ENCODE measurements at places on chromosomes 1 and 21.

GRCh38 chr1:173530795-173531693 is 53.9 kb downstream of the PRDX6 start:
- no peak for DNase-seq

DNA sequence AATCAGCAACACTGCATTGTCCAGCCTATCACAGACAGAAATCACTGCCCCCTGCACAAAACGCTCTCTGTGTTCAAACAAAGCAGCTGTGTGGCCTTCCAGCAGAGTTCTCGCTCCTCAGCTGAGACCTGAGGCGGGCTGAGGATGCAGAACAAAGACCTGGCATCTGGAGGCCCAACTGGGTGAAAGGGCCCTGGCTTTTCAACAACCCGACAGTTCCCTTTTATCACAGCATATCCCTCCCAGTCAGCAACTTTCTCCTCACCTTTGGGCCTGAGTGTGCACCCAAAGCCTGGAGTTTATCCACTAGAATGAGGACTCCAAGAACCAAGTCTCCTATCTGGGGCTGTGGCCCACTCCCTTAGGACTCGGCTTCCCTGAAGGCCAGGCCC is 42.6 kb upstream of the A3GALT2 start:
- no peak for DNase-seq

DNA sequence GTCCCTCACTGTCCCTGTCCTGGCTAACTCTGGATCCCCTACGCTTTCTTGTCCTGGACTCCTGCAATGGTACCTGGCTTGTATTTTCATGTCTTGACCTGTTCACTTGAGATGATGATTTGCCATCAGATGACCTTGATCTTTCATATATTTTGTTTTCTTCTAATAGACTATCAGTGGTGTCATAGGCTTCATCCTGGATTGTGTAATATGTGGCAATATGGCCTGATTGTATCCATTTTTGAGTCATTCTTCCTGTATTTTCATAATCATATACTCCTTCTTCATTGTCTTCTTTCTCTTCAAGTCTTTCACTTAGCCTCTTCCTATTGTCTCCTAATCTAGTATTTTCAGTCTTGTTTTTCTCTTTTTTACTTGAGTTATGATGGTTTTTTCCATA is 11.1 kb downstream of the FLG start:
- DNase-seq = no peak

- no peak for DNase-seq
Observed at GRCh38 chr1:67558449-67559193, 126.4 kb upstream of the GADD45A start.

DNA sequence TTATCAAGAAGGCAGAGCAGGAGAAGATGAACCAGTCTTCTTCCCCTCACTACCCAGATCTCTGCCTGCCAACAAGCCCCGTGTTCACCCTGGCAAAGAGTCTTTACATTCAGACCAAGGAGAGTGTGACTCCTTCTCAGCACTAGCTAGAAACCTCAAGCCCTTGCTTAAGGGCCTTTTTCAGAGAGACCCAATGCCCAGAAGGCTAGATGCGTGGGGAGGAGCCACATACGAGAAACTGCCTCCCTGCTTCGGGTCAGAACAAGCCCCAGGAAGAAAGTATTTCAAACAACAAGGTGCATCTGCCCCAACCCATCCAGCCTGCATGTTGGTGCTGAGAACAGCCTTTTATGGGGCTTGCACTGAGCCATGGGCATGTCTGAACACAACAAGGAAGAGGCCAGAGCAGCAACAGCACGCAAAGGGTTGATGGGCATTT is 152.7 kb upstream of the CAMK1G start:
- DNase-seq = no peak

DNA sequence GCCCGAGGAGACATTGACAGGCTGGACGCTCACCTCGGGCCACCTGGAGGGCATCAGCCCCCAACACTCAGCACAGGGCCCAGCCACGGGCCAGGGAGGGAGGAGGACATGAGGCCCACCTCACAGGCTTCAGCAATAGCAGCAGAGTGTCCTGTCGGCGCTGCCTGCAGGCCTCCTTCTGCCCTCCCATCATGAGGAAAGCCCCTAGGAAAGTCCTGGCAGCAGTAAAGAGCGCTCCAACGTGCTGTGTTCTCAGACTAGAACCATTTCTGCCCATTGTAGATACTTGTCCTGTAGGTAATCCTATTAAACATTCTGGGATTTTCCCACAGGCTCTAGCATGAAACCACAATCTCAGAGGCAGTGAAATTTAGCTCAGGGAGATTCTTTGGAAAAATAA is 62.0 kb upstream of the GALNT2 start:
- DNase-seq = no peak

GRCh38 chr1:3714284-3714741 is 37.9 kb upstream of the CCDC27 start:
- DNase-seq = no peak

DNA sequence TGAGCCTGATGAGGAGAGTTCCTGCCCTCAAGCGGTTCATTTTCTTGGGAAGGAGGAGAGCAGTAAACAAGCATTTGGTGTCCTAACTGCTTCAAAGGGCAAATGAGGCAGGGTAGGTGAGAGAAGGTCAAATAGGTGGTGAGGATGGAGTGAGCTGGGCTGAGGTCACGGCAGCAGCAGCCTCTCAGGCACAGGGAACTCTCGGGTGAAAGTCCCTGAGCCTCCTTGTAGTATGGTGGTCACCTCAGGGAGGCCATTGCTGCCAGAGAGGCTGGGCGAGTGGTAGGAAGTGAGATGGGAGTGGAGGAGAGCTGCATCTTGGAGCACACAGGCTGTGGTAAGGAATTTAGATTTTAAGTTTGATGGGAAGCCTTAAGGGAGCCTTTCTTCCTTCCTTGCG is 4.0 kb downstream of the ADARB1 start:
- no peak for DNase-seq

- DNase-seq = no peak
Observed at GRCh38 chr1:66240491-66241484, 293.2 kb upstream of the SGIP1 start.

GRCh38 chr21:24423546-24423945 is 1183.7 kb downstream of the MRPL39 start:
- DNase-seq = no peak

GRCh38 chr1:179774000-179774399 is 30.9 kb downstream of the FAM163A start:
- no peak for DNase-seq

GRCh38 chr1:9910076-9910422 is at the start of gene CTNNBIP1:
Gene CTNNBIP1 (minus strand): TSS chr1:9910269. CDS start chr1:9872064, 38,205 bp downstream.
- DNase-seq = no peak

GRCh38 chr1:18530587-18531502 is 50.1 kb downstream of the KLHDC7A start:
- DNase-seq = no peak

- no peak for DNase-seq
Observed at GRCh38 chr21:44352253-44352860, 1.1 kb upstream of the TRPM2 start.

DNA sequence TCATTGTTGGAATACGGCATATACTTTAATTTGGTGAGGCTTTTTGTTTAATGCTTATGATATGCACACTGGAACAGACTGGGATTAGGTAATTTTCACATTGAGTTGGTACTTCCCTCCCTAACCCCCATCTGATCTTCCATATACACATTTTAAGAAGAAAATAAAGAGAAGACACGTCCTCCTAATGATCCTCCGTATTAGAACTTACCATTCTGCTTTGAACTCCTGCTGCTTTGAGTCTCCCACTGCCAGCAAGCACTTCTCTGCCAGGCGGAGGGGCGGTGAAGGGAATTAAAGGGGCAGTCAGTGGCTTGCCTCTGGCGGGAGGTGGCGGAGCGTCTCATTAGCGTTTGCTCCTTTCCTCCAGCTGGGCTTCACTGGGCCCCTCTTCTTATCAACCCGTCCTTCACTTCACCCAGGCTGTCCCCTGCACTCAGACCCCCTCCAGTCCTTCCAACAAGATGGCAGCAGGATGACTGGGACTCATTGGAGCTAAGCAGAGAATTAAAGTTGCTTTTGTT is 433.4 kb downstream of the KIF26B start:
- DNase-seq = no peak

DNA sequence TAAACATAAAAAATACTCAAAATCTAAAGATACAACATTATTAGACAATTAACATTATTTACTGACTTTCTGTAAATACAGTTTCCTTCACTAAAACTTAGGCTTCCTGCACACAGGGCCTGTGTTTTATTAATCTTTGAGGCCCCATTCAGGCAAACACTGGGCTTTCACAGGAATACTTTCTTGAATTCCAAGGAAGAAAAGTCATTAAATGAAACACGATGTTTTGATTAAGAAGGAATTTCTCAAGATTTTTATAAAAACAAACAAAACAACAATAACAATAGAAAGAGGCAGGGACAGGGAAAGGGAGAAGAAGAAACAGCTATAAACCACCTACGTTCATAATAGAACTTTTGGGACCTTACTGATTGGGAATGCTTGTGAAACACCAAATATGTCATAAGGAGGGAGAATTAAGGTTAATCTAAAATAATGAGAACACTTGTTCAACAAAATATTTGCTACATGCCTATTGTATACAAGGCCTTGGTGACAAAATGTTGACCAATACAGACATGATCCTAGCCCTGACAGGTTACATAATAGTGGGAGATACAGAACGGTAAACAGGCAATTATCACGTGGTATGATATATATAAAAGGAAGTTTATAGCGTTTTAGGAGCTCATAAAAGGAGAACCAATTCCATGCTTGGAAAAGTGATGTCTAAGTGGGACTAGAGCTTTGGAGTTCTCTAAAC is 3.6 kb downstream of the DDAH1 start:
- no peak for DNase-seq

- no peak for DNase-seq
Observed at GRCh38 chr1:117261424-117261785, 50.7 kb upstream of the VTCN1 start.

- DNase-seq = no peak
Observed at GRCh38 chr1:32870615-32871363, at the start of gene FNDC5. Gene FNDC5 (minus strand): TSS chr1:32870912.

DNA sequence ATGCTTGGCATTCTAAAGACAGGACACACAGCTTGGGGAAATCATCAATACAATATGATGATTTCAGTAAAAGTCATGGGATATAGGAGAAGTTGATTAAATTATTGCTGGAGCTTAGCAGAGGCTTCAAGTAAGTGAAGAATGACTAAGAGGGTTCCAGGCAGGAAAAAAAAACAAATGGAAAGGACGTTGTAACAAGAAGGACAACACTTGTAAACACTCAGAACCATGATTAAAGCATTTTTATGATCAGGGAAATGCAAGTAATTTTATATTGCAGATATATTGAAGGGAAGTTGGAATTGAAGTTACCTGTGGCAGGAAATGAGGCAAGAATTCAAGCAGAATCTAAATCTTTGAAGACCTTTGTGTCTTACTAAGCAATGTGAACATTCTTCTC is 602.7 kb upstream of the NEGR1 start:
- no peak for DNase-seq

DNA sequence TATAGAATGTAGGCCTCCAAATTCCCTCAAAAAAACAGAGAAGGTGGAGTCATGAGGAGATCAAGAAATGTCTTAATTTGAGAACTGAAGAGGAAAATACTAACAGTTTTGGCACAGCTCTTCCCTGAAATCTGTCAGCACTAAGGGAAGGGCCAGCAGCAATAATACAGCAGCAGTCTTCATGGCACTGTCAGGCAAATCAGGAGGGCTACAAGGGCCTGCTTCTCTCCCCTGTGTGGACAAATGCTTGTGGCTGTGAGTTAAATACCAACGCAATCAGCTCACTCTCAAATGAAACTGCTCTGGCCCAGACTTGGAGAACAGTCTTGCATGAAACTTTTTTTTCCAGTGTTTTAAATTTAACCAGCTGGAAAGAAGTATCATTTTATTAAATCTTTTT is 20.5 kb upstream of the CNN3 start:
- no peak for DNase-seq

DNA sequence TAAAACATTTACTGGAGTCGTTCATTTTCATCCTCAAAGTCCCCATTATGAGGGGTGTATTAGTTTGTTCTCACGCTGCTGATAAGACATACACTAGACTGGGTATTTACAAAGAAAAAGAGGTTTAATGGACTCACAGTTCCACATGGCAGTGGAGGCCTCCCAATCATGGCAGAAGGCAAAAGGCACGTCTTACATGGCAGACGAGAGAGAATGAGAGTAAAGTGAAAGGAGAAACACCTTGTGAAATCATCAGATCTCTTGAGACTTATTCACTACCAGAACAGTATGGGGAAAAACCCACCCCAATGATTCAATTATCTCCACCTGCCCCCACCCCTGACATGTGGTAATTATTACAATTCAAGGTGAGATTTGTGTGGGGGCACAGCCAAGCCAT is 830.4 kb upstream of the RGS18 start:
- DNase-seq = no peak

DNA sequence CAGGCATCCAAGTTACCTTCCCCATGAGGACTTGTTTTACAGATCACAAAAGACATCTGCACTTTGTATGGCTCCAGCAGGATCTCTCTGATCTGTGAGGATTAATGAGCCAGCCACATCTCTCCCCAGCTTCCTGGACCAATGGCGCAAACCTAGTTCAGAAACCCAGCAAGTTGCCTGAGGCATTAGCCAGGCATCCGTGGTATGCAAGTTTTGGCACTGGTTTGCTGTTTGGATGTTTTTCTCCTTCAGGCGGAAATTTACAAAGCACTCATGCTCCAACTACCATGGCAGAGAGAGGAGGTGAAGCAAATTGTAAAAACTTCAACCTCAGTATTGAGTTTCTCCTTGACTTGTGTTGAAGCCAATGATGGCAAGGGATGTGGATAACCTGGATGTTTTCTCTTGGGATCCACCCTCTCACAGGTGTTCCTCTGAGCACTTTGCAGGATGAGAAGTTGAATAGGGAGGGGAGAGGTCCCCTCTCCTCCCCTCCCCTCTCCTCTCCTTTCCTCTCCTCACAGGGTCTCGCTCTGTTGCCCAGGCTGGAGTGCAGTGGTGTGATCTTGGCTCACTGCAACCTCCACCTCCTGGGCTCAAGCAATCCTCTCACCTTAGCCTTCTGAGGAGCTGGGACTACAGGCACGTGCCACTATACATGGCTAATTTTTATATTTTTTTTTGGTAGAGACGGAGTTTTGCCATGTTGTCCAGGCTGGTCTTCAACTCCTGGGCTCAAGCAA is 25.6 kb upstream of the ENO1 start:
- DNase-seq = no peak

GRCh38 chr1:172999349-172999748 is 51.4 kb downstream of the TNFSF18 start:
- DNase-seq = no peak

GRCh38 chr1:201401700-201402099 is 2.6 kb upstream of the LAD1 start:
- no peak for DNase-seq

- DNase-seq = no peak
Observed at GRCh38 chr21:35349376-35350080, 300.4 kb upstream of the RUNX1 start.

DNA sequence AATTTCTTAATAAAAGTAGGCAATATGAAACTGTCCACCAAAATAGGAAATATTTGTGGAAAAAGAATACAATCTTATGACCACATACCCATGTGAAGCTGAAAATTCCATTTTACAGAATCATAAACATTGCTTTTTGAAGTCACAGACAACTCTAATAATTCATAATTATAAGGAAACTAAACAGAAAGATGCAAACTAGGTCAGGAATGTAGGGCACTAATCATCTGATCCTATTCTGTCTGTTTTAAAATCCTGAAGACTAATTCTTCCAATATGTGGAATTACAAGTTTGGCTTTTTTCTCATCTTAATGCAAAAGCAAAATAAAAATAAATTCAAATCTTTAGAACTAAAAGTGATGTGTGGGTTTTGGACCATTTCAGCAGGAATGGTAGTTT is 528.6 kb downstream of the LTN1 start:
- no peak for DNase-seq

GRCh38 chr21:38734646-38735365 is 70.9 kb upstream of the ETS2 start:
- no peak for DNase-seq
